AG08395 (cell line): ENCODE measurements at places on chromosomes 2 and 18.

DNA sequence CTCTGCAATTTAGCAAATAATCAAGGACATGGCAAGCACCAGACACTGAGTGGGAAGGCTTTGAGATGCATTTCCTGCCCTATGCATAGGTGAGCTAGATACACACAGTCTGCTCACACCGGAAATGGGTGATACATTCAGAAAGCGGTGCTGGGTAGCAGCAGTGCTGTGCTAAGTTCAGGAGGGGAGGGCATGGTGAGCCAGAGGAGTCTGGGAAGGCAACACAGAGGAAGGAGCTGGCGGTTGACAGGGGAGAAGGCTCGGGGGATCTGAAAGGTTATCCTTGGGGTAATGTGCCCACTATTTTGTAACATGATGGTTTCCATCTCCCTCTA, 57.4 kb upstream of the EPAS1 start:
- no peak for DNase-seq

GRCh38 chr2:219772697-219773096, 145.3 kb downstream of the SLC4A3 start:
- no peak for DNase-seq

DNA sequence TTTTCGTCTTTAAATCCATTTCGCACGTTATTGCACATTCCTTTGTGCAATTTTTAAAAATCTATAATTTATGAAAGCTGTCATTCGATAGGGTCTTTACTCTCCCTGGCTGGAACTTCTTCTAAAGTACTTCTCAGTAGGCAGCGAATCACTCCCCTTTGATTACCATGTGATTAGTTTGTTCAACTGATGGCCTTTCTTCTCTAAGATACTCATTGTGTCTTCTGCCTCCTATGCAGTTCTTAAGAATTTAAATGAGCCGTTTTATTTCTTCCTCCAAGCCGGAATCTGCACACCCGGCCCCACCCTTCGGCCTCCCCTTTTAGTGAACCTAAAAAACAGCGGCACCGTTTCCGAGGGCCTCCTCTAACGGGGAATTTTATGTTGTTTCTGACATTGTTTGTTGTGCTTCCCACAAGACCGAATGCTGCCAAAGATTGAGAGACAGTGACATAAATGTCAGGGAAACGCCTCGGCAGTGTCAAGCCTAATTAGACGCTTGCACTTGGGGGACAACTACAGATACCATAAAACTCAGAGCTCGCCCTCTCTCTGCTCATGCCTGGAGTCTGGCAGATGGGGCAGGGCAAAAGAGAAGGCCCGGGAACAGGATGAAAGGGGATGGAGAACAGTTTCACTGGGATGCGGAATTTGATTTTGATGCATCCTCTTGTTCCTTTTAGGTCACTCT, 255.3 kb downstream of the BCL11A start:
- no peak for DNase-seq

DNA sequence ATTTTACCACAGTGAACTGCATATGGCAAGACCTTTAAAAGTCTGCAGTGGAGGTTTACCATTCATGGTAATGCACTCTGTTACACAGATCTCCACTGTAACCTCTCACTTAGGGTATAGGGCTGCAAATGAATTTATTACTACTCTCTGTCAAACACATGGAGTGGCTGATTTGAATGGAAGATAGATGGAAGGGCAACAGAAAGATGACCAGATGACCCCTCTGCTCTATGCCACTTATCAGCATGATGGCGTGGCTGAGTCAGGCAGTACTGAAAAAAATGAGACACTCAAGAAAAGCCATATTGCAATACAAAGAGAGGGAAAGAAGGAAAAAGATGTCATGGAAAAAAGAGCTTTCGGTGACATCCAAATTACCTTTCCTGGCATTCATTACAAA, 72.3 kb downstream of the ABCA12 start:
- no peak for DNase-seq

DNA sequence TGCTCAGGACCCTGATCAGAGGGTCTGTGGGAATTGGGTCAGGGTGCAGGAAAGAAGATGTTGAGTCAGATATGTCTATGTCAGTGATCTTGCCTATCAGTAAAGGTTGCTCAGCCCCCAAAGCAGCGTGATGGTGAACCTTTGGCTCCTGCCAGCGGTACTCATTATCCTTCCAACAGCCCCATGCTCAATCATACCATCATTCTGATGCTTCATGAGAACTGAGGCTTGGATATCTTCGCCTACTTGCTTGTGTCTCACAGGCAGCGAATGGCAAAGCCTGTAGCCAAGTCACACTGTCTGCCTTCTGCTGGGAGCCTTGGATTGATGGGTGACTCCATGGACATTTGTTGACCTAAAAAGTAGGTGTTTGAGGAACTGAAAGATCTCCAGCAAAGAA, 19.0 kb upstream of the TMEM214 start:
- DNase-seq, result no peak

DNA sequence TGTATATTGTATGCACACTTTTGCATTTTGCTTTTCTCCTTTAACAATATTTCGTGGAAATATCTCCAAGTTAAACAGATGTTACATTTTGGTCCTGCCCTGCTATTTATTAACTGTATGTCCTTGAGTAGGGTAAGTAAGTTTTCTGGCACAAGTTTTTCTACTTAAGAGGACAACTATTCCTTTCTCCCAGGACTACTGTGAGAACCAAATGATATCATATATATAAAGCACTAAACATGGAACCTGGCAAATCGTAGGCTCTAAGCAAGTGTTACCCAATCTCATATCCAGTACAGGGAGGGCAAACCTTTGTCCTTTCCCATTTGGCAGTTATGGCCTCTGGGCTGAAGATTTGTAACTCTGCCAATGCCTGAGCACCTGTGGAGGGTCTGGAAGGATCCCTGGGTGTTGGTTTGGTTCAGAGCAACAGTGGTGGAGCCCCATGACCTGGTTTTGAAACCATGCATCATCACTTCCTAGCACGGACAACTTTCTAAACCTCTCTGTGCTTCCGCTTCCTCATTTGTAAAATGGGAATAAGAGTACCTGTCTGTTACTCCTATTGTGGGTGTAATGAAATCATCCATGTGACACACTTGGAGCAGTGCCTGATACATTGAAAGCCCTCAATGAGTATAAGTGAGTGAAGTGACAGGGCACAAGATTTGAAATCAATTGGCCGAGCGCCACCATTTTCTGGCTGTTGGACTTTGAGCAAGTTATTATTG, 28.3 kb upstream of the ICOS start:
- no peak for DNase-seq
